Urinary bladder (tissue), 4 donors: ENCODE measurements at places on chromosomes 4 and X.

- DNase-seq, result no peak
Measured at GRCh38 chr4:6008092-6008551, 10.1 kb downstream of the C4orf50 start.

GRCh38 chrX:56569378-56570057 lies 6.1 kb downstream of the UBQLN2 start:
- no peak for DNase-seq

GRCh38 chrX:66017659-66018170 lies 22.2 kb downstream of the VSIG4 start:
- DNase-seq, result no peak

GRCh38 chrX:45485719-45486118 lies 285.0 kb upstream of the DIPK2B start:
- DNase-seq, result no peak

- DNase-seq, result no peak
Measured at GRCh38 chr4:10046471-10046870, 25.2 kb upstream of the SLC2A9 start.

- no peak for DNase-seq
Measured at GRCh38 chrX:52078131-52078530, 9.1 kb upstream of the MAGED4B start.

DNA sequence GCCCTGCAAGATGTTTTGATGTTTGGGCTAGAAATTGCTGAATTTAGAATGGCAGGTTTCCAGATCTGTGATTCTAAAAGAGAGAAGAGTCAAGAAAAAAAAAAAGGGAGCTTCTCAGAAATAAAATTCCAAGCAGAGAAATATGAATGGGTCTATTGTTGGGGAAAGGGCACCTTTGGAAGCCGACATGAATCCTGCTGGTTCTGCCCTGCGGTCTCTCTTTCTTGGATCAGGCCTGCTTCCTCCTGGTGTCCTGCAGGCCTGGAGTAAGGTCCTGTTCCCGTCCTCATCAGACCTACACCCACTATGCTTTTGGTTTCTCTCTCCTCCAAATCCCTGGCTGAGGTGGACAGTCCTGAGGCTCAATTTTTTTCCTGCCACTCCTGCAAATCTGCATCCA lies 109.8 kb upstream of the TRIM2 start:
- no peak for DNase-seq

- DNase-seq, result no peak
Measured at GRCh38 chr4:54139332-54139731, 39.4 kb downstream of the GSX2 start.

DNA sequence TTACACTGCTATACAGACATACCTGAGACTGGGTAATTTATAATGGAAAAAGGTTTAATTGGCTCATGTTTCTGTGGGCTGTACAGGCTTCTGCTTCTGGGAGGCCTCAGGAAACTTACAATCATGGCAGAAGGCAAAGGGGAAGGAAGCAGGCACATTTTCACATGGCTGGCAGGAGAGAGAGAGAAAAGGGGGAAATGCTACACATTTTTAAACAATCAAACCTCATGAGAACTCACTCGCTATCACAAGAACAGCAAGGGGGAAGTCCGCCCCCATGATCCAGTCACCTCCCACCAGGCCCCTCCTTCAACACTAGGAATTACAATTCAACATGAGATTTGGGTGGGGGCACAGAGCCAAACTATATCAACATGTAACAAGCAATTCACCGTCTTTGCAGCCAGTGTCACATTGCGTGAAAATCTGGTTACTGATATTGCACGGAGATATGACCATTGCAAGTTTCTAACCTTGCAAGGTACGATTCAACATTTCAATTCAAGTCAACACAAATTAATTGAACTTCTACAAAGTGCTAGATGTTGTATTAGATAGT lies 61.7 kb upstream of the RELL1 start:
- no peak for DNase-seq

DNA sequence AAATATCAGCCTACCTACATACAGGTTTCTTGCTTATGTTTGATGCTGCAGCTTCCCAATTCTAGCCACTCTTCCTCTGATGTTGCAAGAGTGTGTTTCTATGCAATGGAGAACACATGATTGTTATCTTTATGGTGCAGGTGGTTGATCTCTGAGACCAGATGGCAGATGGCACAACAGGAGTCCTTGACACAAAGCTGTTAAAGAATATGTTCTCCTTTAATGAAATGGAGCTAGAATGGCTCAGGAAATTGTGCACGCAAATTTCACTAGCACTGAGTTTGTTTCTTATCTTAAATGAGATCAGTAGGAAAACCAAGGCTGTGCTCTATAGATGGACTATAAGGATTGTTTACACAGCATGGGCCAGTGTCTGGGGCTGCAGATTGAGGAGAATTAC lies 29.9 kb upstream of the TTC29 start:
- DNase-seq, result no peak

DNA sequence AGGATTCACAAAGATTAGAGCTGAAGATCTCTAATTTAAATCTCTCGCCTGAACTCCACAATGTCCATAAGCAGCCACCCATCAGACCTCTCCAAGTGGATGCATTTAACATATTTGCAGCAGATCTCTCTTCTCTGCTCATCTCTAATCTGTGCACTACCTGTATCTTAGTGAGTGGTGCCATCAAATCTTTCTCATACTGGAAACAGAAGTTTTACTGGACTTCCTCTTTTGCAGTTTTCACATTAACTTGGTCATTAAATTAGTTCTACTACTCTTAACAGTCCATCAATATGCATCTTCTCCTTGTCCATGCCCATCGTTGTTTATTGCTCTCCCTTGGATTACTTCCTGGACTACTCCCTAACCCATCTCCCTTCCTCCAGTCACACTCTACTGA lies 488.5 kb downstream of the IL15 start:
- no peak for DNase-seq

DNA sequence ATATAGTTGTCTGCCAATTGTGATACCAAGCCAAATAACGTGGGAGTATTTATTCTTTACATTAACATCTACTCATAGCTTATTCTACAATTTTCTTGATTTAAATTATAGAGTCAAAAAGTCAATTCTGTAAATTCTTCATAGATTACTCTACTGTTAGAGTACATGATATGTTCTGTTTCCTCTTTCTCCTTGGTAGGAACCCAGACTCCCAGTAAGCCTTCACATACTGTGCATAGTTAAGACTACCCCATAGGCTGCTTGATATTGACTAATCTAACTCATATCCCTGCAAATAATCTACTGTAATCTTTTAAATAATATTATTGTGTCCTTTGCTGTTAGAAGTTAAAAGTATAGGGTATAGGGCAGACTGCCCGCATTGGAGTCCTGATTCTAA lies 35.4 kb downstream of the BANK1 start:
- DNase-seq, result no peak

DNA sequence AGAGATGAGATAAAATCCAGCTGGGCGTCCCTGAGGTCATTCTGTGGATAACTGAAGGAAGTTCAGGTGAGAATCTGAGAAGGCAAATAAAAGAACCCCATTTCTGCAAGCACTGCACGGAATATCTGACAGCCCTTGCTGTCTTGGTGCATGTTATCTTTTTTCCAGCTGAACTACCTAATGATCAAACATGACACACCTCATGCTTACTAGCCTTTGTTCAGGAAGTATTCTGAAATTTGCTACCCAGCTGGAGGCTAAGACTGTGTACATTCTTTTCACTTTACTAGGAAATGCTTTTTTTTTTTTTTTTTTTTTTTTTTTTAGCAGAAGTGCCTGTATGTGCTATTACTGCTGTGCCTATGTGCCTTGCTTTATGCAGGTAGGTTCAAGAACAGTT lies 718.1 kb downstream of the SMARCA1 start:
- no peak for DNase-seq

GRCh38 chrX:23525531-23525930 lies 141.8 kb upstream of the PRDX4 start:
- no peak for DNase-seq

DNA sequence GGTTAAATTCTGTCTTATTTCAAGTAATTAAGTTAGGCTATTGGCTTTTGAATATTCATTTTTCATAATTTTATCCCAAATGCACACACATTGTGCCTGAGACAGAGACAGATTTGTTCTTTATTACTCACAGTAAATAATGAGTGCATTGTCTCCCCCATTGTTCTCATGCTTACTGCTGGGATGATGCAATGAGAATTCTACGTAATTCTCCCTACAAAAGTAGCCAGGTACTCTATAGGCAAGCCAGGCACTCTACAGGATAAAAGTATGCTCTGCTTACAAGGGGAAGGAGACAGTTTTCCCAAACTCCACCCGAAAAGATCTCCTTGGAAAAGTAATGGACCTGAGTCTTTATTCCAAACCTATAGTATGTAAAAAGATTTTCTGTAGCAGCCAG lies 1890.7 kb upstream of the PCDH10 start:
- no peak for DNase-seq

GRCh38 chr4:130183096-130183495 lies 1087.1 kb downstream of the C4orf33 start:
- DNase-seq, result no peak

DNA sequence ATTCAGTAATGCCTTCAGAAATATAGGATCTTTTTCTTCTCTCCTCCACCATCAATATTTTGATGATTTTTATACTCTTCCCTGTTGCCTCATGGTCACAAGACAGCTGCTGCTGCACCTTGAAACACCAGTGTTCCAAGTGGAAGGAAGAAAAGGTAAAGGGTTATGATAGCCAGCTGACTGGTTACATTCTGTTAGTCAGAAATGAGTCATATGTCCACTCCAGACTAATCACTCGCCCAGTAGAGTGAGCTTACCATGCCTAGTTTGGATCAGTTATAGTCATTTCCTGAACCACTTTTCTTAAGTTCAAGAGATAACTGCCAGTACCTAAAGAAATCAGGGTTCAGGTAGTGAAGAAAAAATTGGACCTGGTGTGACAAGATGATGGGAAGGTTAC lies 532.3 kb upstream of the SMIM31 start:
- DNase-seq, result no peak

DNA sequence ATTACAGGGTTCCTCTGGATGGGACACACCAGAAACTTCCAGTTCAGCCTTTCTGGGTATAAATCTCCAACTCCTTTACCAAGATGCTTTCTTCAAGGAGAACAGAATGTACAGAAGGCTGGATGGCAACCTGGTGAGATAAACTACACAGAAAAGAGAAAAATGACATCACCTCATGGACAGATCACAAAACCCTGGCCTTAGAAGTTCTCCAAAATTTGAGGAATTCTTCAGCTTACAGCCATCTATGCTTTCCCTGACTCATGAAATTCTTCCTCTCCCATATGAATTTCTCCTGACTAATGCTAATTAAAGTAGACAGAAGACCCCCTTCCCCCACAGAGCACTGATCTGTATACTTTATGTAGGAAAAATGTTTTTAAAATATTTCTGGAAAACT lies 345.4 kb downstream of the STIM2 start:
- no peak for DNase-seq

DNA sequence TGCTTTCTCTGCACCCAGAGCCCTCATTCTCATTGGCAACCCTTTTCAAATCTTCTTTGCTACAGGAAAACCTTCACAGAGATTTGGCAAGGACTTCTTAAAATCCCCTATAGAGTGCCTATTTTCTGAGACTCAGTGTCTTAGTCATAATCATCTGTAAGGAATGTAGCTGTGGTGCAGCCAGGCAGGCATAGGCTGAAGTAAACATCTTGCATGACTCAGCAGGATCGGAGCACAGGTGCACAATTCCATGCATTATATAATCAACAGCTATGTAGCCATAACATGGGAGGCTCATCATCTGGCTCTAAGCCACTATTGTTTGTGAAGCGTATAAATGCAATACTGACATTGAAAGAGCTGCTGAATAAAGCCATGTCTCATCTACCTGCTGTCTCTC lies 368.8 kb downstream of the MAGEE1 start:
- DNase-seq, result no peak

GRCh38 chr4:77959566-77960338 lies 97.1 kb downstream of the MRPL1 start:
- DNase-seq, result peak; percentile 20

DNA sequence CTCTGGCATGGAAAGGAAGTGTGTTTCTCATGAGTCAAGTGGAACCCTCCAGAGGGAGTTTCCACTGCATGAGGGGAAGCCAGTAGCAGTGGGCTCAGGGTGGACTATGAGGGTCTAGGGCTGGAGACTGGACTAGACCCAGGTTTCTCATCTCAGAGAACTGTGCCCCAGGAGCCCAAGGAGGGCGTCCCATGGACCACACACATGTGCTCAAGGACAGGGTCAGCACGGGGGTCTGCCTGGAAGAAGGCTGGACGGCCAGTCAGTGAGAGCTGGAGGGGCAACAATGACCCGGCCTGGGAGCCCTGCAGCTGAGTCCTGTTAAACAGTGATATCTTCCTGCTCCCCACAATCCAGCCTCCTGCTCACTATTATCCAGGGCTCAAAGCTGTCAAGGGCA lies 5.8 kb upstream of the CTSO start:
- DNase-seq, result no peak
